ENCODE measurements at places on chromosomes 12 and 14.
A peak's percentile ranks its signal among the peaks of the same experiment; 100 is the strongest.

DNA sequence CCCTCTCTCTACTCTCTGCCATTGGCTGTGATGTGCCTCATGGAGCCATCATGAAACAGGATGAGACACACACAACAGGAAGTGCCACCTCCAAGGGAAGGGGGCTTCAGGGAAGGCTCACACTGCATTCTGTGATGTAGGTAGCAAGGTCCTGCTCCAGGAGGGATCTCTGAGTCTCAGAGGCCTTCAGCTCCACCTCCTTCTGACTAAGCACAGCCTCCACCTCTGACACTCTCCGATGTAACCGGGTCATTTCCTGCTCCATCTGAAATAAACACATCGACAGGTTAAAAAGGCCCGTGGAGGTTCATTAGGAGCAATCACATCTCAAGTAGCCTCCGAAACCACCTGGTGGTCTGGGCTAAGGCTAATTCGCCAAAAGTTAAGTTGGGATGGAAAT is 93.3 kb downstream of the CIT start:
- no peak for DNase-seq

DNA sequence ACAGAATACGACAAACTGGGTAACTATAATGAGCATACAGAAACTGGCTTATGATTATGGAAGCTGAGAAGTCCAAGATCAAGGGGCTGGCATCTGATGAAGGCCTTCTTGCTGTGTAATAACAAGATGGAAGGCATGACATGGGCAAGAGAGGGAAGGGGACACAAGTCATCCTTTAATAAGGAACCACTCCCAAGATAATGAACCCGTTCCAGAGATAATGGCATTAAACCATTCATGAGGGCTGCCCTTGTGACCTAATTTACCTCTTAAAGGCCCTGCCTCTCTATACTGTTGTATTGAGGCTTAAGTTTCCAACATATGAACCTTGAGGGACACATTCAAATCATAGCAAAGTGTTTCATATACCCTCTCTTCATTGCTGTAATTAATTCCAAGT is 4.6 kb upstream of the VTI1B start:
- no peak for DNase-seq

- no peak for DNase-seq
Observed at GRCh38 chr12:90017316-90017715, 308.7 kb upstream of the ATP2B1 start.

- peak; percentile 74 for DNase-seq
Observed at GRCh38 chr12:126708492-126708896, 1558.5 kb upstream of the TMEM132C start.

- DNase-seq = no peak
Observed at GRCh38 chr12:38711054-38711453, 194.3 kb downstream of the CPNE8 start.

GRCh38 chr12:55676707-55677106 is 31.0 kb downstream of the ITGA7 start:
- DNase-seq = no peak

DNA sequence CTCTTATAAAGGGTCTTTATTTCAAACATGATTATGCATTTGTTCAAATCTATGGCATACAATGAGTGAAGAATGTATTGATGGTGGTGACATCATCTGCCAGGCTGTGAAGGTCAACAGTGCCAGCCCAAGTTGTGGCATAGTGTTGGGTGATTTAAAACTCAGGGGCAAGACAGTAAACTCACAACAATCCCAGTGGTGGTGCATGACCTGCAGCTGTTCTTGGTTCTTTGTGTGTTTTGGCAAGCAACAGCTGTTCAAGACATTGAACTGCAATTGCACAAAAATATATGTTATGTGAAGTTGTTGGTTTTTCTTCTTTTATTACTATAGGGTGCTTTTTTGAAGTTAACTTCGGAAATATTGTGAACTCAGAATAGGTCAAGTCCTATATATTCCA is 851.6 kb downstream of the NRXN3 start:
- DNase-seq = no peak

DNA sequence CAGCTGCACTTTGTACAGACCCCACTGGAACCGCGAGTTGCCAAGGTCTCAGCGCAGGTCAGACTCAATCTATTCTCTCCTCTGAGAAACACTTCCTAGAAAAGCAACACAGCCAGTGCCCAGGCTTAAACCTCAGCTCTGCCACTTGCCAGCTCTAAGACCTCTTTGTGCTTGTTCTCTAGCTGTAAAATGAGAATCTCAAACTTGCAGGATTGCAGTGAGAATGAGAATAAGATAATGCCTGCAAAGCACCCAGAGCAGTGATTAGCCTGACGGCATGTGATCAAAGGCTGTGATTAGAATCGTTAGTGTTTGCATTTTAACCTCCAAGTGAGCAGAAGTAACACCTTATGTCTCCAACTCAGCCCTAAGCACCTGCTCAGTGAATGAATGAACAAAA is 21.3 kb downstream of the ANO2 start:
- peak; percentile 41 for DNase-seq

GRCh38 chr14:60363275-60363674 is 114.3 kb downstream of the PPM1A start:
- DNase-seq = no peak

DNA sequence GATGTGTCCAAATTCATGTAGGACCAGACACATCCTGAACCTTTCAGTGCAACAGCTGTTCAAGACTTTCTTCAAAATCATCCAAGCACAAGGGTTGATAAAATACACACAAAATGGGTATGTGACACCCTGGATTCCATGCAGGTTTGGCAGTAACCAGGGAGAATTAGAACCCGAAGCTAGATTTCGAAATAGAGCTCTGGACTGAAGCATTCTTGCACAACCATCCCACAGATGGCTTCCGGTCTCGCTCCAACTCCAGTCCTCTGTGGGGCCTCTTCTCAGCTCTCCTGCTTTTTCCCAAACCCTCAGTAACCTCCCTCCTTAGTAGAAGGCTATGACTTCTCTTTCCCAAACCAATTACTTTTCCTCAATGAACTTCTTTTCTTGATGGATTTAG is 171.3 kb downstream of the TTC7B start:
- DNase-seq = no peak

DNA sequence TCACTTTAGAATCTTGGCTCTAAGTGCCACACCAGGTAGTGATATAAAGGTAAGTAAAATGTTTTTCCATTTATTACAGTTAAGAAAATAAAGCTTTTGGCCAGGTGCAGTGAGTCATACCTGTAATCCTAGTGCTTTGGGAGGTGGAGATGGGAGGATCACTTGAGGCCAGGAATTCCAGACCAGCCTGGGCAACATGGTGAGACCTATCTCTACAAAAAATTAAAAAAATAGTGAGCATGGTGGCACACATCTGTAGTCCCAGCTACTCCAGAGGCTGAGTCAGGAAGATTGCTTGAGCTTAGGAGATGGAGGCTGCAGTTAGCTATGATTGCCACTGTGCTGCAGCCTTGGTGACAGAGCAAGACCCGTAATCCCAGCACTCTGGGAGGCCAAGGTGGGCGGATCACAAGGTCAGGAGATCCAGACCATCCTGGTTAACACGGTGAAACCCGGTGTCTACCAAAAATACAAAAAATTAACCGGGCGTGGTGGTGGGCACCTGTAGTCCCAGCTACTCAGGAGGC is 5.0 kb downstream of the FANCM start:
- no peak for DNase-seq

GRCh38 chr14:95311752-95312151 is 8.0 kb downstream of the CLMN start:
- no peak for DNase-seq
